ENCODE measurements at places on chromosomes 6 and 20.

DNA sequence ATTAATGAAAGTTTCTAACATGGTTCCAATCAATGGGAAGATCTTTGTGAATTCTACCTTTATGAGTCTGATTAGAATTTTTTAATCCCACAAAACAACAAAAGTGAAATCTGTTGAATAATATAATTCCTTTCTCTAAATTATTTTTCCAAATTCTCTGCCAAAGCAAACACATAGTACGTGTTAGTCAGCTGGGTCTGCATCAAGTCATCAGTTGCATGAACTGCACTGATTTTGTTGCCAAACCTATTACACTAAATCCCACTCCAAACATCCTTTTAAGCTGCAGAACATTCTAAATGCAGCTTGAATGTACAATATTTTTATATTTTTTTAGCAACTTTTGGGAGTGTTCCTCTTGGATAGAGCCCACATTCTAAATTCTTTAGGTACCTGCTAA lies 199.0 kb upstream of the HSF2 start:
- no peak for DNase-seq

DNA sequence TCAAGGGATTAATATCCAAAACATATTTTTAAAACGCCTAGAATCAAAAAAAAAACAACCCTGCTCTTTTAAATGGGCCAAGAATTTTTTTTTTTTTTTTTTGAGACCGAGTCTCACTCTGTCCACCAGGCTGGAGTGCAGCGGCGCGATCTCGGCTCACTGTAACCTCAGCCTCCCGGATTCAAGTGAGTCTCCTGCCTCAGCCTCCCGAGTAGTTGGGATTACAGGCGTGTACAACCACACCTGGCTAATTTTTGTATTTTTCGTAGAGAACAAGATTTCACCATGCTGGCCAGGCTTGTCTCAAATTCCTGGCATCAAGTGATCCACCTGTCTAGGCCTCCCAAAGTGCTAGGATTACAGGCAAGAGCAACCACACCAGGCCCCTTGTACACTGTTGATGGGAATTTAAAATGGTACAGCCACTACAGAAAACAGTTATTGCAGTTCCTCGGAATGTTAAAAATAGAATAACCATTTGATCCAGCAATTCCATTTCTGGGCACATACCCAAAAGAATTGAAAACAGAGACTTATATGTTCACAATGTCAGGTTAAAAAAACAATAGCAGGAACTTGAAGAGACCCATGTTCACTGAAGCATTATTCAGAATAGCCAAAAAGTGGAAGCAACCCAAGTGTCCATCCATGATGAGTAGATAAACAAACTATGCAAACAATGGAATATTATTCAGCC lies 3.1 kb upstream of the MYL9 start:
- no peak for DNase-seq

DNA sequence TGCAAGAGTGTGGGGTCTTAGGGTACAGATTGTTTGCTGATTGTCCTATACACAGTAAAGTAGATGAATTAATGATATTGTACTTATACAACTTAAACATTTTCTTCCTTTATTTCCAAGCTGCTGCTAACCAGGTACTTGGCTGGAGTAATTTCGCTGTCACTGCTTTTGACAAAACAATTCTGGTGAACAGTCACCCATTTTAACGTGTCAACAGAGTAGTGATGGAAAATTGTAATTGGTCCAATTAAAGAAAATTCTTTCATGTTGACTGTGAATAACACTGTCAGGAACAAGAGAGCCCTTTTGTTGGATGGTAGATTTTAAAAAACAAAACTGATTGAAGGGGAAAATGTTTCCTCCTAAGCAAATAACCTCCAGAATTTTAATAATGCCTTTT lies 26.4 kb upstream of the MROH8 start:
- no peak for DNase-seq

- DNase-seq: no peak
These were observed 42.0 kb downstream of the UQCC1 start for GRCh38 chr20:35369804-35370203.

All from T-helper 1 cell (primary cell).